ENCODE measurements at places on chromosomes 1 and 21.

- DNase-seq: no peak
Observed at GRCh38 chr1:162899422-162900146, 38.6 kb upstream of the CCDC190 start.

DNA sequence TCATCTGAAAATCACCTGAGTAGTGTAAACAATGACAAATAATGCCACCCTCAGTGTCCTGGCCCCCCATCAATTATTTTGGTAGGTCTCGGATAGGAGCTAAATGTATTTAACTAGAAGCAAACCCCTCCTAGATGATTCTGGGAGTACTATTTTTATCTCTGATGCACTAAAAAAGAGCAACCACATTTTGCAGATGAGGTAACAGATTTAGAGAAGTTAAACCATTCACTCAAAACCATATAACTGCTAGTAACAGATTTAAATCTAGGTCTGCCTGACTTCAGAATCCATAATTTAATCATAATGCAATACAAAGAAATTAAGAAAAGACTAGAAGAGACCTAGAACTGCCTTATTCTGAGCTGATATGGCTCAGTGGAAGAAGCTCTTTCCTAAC, 17.3 kb upstream of the PTCH2 start:
- no peak for DNase-seq

GRCh38 chr1:24308365-24309015, 10.7 kb upstream of the GRHL3 start:
- DNase-seq: no peak

DNA sequence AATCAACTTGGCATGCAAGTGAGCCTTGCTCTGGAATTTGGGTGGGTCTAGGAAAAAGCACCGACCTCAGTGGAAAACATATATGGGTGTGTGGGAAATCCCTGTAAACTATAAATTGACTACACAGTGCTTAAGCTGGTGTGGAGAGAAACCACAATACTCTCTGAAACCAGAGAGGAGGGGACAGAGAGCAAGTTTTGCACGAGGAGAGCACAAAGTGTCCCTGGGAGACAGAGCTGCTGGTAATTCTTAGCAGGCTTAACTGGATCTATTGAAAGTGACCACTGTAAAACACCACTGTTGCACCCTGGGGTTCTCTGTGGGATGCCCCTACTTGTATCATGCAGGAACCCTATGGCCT, 12.8 kb downstream of the KCNJ15 start:
- DNase-seq: no peak

DNA sequence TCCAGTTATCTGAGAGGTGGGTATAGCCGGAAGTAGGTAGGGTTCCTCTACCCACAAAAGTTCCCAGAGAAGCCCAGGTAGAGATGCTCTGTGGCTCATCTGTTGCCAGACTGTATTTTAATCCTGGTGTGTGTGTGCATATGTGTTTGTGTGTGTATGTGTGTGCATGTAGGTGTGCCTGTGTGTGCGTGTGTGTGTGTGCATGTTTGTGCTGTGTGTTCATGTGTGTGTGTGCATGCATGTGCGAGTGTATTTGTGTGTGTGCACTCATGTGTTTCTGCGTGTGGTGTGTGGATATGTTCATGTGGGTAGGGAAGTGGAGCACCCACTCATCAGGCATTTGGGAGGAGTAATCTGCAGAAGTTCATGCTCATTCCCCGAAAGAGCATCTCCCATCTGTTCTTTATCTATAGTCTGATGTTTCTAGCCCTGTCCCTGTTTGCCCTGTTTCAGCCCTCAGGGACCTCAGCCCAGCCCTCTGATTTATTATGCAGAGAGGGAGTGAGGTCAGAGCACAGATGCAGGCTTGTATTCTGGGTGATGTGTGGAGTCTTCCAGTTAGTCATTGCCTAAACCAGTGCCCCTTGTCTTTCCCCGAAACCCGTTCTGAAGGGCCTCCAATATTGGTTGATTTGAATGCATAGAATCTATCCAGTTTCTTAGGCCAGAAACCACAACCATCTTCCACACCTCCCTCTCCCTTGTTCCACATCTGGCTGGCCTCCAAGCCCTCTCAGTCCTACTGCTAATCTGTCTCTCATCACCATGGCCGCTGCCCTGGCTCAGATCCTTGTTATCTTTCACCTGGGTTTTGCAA, 69.1 kb downstream of the DISC1 start:
- no peak for DNase-seq

- DNase-seq: no peak
Observed at GRCh38 chr1:46653405-46653958, 14.7 kb downstream of the ATPAF1 start.

- DNase-seq: peak; percentile 26
Observed at GRCh38 chr21:41460578-41461527, 34.8 kb downstream of the MX1 start.

Data from forelimb muscle (tissue), 1 donor.